CD4-positive, alpha-beta memory T cell (primary cell): ENCODE measurements at places on chromosomes 6 and 20. TPM values are rescaled to one million over a fixed set of nuclear protein-coding genes. Genes with fewer than 3 reads are reported as not detected.

DNA sequence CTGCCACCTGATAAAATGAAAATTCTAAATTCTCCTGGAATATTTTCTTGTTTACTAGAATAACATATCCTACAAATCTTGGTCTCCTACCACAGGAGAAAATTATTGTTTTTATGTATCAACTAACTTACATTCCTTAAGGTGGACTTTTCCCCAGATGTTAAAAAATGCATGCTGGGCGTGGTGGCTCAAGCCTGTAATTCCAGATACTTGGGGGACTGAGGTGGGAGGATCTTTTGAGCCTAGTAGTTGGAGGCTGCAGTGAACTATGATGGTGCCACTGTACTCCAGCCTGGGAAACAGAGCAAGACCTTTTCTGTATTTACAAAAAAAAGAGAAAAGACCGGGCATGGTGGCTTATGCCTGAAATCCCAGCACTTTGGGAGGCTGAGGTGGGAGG lies 27.9 kb upstream of the TFAP2C start:
- DNase-seq, result no peak

- no peak for DNase-seq
Observed at GRCh38 chr6:130981409-130981808, 81.6 kb downstream of the EPB41L2 start.

The ECT2L gene
- total RNA-seq, result not detected

- no peak for DNase-seq
Observed at GRCh38 chr6:147278891-147279290, 74.7 kb downstream of the STXBP5 start.

DNA sequence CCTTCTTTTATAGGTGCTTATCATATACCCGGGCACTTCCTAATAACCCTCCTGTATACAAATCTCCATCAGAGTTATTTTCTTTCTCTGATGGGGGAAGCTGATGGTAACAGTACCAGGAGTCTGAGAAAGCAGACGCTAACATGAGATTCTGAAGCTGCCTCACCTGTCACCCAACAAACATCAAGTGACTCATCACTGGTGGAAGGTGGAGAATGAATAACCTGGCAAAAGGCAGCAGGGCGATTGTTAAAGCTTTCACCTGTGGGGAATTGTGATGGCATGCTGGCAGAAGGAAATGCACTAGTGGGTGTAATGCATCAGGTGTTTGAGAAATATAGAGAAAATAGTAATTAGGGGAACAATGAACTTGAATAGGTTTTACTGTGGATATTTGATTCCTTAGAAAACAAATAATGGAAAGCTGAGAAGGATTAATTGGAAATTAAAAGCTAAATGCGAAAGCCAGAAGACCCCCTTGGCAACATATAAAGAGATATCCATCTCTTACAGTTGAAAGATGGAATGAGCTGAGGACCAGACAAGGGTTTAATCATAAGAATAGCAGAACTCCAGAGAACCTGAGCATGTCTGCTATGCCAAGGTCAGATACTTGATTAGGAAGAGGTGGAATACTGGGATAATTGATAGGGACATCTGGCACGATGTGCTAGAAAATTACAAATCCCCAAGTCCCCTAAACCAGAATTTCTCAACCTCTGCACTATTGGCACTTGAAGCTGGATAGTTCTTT lies 517.1 kb downstream of the PKHD1 start:
- no peak for DNase-seq

The POLR3F gene
- 7.8 TPM for total RNA-seq

The BMP2 gene
- total RNA-seq, result not detected

The TCP11 gene
- not detected for total RNA-seq

DNA sequence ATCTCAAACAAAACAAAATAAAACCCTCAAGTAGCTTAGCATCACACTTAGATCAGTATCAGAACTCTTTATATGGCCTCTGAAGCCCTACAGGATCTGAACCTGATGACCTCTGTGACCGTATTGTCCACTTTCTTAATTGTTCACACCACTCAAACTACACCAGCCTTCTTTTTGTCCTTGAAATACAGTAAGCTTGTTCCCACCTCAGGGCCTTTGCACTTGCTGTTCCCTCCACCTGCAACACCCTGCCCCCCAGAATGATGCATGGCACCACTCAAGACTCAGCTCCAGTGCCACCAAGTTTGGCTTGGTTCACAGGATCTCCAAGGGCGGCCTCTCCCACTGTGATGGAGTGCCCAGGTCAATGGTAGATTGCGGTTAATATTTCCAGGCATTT lies 25.7 kb downstream of the CPNE5 start:
- DNase-seq, result no peak

DNA sequence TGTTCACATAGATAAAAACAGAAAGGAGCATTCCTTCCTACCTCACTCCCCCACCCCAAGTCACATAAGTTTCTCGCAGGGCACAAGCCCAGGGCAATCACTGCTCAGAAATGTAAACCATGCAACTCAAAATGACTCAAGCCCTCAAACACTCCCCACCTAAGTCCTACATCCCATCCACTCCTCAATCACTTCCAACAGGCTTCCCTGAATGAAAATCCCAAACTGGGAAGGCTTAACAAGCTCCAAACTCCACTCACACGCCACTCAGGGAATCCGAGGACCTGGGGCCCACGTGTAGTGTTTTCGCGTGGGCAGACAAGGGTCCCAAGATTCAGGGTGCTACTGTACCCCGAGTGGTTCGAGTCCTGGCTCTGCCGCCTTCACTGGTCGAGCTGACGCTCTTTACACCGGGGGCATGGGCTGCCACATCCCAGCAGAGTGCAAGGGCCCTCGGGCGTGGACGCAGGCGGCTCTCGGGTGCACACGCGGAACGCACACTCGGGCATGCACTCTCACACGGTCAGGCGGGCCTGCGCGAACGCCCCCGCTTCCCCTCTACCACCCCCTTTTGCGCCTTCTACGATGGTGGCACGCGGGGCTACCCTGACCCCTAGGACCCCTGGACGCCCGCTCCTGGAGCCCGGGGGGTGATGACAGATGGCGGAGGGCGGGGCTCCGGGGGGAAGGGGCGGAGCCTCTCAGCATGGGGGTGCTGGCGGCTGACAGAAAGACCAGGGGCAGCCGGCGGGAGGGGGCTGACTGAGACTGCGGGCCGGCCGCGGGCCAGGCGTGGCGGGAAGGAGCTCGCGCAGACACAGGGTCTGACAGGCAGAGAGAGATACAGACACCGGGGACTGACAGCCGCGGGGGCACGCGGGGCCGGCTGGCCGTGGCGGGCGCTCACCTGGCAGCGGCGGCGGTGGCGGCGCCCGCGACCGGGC lies 657 bp downstream of the ZHX3 start:
- peak; percentile 67 for DNase-seq

- DNase-seq, result no peak
Observed at GRCh38 chr6:90076511-90077415, 182.5 kb downstream of the GJA10 start.

DNA sequence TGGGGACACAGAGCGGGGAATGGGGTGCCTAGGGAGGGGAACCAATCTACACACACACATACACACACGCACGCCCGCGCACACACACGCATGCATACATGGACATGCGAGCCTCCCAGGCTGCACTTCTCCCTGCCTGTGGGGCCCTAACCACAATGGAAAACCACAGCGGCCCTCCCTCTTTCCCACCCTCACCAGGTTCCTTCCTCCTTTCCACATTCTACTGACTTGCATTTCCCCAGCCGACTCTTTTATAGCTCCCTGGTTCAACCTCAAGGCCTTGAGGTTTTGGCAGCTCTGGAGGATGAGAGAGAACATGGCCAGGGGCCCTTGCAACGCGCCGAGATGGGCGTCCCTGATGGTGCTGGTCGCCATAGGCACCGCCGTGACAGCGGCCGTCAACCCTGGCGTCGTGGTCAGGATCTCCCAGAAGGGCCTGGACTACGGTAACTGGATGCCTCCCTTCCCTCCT lies at the start of gene BPI:
Gene BPI, plus strand, starts transcription at position 249 of the 472 bp plus-strand sequence. Its CDS starts 68 bp downstream, at position 317.
- no peak for DNase-seq

The NKAIN2 gene
- not detected for total RNA-seq

The SLC22A7 gene
- total RNA-seq, result not detected

DNA sequence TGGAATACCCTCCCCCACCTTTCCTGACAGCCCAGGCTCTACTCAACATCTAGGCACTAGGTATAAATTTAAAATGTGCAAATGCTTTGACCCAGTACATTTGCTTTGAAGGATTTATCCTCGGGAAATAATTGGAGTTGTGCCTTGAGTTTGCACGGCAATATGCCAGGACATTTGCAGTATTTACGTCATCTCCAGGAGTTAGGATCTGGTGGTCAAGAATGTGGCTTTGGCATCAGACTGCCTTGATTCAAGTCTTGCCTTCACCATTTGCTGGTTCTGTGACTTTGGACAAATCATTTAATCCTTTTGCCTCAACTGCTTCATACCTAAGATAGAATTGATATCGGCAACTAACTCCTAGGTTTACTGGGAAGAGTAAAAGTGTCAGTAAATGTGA lies 169.6 kb downstream of the PLCB1 start:
- no peak for DNase-seq

The GNL1 gene
- 83.4 TPM for total RNA-seq

- DNase-seq, result no peak
Observed at GRCh38 chr20:41483553-41483930, 116.9 kb upstream of the EMILIN3 start.

DNA sequence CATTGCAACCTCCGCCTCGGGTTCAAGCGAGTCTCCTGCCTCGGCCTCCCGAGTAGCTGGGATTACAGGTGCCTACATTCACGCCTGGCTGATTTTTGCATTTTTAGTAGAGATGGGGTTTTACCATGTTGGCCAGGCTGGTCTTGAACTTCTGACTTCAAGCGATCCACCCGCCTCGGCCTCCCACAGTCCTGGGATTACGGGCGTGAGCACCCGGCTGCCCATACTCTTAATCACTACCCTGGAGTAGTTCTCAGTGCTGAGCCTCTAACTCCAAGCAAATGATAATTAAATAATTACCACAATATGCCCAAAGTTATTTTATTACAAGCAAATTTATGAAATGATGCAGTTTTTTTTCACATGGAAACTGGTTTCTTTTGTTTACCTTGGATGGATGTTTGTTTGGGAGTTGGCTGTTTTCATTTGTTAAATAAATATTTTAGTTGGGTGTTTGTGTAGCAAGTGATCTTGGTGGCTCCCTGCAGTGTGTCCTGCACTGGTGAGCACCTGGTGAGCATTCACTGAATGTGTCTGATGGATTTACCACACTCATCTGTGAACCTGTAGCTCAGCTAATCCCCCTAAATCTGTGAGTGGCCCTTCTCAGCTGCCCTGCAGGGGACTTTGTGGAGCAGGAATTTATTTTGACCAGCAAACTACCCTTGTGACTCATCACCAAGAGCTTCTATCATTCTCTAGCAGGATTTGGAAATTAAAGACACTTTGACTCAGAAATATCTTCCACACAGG lies 36.9 kb downstream of the UTRN start:
- DNase-seq, result no peak

GRCh38 chr20:47042464-47042863 lies 147.8 kb downstream of the EYA2 start:
- DNase-seq, result no peak

The PDYN gene
- total RNA-seq, result not detected

DNA sequence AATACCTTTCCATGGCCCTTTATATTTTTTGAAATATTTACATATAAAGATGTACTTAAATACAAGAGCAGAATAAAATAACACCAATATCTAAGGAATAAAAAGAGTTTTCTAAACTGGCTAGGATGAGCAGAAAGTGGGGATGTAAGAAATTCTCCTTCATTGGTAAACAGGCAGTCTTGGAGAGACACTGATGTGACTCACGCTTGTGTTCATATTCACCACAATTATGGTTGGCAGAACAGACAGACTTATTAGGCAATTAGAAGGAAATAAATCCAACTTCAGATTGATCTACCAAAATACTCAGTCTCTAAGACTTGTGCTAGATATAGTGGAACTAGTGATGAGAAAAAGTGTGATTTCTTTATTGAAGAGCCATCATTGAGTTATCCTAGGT lies 463.7 kb downstream of the CDC5L start:
- DNase-seq, result no peak

DNA sequence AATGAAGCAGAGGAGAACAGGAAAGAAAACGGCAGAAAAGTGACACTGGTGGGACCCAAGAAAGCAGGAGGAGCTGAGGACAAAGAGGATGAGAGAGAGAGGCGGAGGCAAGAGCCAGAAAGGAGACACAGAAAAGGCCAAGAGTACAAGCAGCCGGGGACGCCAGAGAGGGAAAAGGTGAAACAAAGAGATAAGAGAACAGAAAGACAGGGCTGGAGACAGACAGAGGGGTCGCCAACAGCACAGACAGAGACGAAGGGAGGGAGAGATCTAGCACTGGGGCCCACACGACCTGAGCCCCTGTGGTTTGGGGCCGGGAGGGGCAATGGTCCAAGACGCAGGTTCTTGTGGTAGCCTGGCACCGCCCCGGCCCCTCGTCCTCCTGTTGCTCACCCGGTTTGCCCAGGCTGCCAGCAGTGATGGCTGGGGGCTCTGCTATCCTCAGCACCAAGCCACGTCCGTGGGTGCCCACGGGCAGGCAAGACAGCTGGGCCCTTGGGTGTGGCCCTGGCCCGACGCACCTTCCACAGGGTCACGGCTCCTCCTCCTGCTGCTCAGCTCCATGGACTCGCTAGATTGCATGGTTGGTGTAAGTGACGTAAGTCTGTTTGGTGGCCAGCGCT lies 123.5 kb downstream of the GRM4 start:
- DNase-seq, result no peak

DNA sequence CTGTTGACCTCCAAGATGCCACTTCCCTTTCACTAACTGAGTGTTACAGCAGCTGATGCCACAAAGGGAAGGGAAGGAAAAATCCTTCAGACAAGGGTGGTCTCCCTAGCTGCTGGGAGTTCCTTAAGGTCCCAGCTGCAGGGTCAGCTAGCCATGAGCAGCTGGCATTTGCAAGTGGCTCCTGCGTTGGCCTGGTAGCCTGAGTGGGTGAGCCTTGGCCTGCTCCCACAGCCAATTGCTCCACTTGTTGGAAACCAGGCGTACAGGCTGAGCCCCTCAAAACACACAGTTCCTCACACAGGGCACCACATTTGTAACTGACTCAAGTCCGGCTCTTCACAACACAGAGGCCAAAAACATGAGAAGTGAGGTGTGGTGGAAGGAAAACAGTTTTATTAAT lies 16.7 kb downstream of the TTK start:
- DNase-seq, result no peak

GRCh38 chr6:40563111-40563510 lies 24.1 kb downstream of the LRFN2 start:
- no peak for DNase-seq

GRCh38 chr20:17850684-17851026 lies 117.9 kb downstream of the SNX5 start:
- no peak for DNase-seq

The PRR18 gene
- total RNA-seq, result not detected

GRCh38 chr6:28884423-28885131 lies 39.2 kb downstream of the TRIM27 start:
- peak; percentile 90 for DNase-seq

- no peak for DNase-seq
Observed at GRCh38 chr20:53748176-53748575, 154.5 kb upstream of the ZNF217 start.

GRCh38 chr20:50798650-50799049 lies 3.8 kb downstream of the BCAS4 start:
- no peak for DNase-seq
